ENCODE measurements at places on chromosomes 12 and 14.

DNA sequence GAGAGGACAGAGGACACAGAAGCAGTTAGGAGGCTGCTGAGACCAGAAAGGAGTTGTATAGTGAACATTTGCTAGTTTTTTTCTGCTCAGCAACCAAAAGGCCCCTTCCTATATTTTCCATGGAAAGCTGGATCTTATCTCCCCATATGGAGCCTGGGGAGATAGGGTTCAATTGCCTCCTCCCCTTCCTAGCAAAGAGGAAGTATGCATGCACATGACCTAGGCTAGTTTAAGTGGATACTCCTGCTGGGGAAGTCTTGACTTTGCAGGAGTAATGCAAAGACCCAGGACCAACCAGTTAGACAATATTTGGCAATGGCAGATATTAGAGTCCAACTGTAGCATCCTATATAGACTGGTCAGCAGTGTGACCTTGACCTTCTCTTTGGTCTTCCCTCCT, 15.1 kb downstream of the CHD8 start:
- DNase-seq: no peak

- DNase-seq: no peak
These were observed 29.0 kb downstream of the NUBPL start for GRCh38 chr14:31590206-31590605.

DNA sequence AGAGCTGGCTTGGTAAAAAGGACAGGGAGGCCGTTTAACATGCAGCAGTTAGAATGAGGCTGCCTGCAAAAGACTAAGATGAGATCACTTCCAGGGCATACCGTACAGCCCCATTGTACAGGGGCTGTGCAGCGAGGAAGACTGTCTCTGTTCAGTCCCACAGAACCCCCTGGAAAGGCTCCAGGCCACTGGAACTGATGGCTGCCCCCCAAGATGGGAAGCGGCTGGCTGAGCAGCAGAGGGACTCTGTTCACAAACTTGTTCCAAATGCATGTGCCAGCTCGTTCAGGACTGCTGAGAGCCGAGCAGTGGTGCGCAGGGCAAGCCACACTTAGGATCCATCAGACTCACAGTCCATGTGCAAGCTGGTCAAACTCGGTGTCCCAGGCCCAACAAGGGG, 82.9 kb downstream of the CHGA start:
- no peak for DNase-seq

DNA sequence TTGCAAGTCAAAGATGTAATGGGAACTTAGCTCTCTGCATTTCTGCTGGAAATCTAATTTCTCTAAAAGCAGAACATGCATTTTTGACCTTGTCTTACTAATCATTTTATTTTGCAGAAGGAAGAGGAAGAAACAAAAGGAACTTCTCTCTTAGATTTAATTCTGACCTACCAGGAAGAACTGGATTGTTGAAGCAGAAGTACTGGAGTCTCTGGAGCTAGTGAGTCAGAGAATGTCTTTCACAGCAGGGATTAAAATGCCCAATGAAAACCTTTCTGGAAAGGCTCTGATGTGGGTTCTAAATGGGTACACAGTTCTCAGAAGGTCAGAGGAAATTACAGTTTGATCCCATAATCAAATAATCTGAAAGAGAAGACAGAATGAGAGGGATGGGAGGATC, 70.8 kb upstream of the GNG2 start:
- DNase-seq: no peak

GRCh38 chr12:81207173-81207572, 129.3 kb downstream of the ACSS3 start:
- no peak for DNase-seq

DNA sequence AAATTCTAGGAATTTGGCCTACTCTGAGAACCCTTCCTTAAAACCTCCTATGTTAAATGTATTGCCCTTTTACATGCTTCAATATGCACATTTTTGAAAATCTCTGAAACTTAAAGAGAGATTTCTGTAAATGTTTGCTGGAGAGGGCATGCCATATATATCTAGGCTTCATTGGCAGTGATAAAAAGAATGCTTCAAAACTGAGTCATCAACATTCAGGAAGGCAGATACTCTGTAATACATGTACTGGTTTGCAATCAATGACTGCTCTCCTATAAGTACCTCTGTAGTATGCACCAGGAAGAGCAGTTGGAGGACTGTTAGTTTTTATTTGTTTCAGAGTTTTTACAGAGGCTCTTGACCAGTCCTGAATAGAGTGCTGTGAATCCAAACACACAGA, 739.9 kb downstream of the SLC16A7 start:
- DNase-seq: no peak

DNA sequence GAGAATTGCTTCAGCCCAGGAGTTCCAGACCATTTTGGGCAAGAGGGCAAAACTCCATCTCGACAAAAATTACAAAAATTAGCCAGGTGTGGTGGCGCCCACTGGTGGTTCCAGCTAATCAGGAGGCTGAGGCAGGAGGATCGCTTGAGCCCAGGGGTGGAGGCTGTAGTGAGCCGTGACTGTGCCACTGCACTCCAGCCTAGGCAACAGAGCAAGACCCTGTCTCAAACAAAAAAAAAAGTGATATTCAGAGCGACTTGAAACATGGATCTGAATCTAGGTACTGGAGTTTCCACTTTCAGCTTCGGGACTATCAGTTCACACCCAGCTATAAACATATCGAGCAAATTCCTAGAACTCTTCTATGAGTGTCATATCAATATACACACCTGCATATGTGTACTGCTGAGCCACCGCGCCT, 16.3 kb upstream of the RNF34 start:
- no peak for DNase-seq

- DNase-seq: no peak
These were observed 1349.1 kb downstream of the TMEM121 start for GRCh38 chr14:106875503-106875902.

GRCh38 chr12:5499566-5500330, 67.8 kb downstream of the NTF3 start:
- no peak for DNase-seq

- no peak for DNase-seq
These were observed 87.7 kb upstream of the FOXN3 start for GRCh38 chr14:89504602-89505313.

DNA sequence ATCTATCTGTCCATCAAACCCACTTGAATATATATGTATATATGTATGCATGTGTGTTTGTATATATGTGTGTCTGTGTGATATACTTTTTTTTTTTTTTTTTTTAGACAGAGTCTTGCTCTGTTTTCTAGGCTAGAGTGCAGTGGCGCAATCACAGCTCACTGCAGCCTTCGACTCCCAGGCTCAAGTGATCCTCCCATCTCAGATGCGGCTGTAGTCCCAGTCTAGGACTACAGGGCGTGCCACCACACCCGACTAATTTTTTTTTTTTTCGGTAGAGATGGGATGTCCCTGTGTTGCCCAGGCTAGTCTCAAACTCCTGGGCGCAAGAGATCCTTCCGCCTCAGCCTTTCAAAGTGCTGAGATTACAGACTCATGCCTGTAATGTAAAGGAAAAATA, 13.0 kb upstream of the APOBEC1 start:
- DNase-seq: no peak

- DNase-seq: no peak
These were observed 7.4 kb upstream of the SLC11A2 start for GRCh38 chr12:51033457-51034089.

- no peak for DNase-seq
These were observed 56.1 kb upstream of the TCL1A start for GRCh38 chr14:95769976-95770375.

GRCh38 chr14:100155756-100156616, 3.5 kb downstream of the DEGS2 start:
- DNase-seq: peak; percentile 84

DNA sequence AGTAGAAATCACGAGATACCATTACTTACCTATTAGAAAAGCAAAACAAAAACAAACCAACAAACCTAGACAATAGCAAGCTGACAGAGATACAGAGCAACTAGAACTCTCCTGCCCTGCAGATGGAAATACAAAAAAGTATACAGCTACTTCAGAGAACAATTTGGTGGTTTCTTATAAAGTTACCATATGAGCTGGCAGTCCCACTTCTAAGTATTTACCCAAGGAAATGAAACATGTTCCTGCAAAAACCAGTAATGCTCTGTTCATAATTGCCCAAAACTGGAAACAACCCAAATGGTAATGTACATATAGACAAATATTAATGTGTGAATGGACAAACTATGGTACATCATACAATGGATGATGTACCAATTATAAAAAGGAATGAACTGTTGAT, 31.7 kb downstream of the FUT8 start:
- no peak for DNase-seq

GRCh38 chr12:11904124-11904523, 166.6 kb upstream of the BCL2L14 start:
- DNase-seq: no peak

GRCh38 chr12:27907766-27908165, 64.8 kb downstream of the PTHLH start:
- no peak for DNase-seq

- DNase-seq: no peak
These were observed 69.9 kb downstream of the IGF1 start for GRCh38 chr12:102410511-102410910.

GRCh38 chr12:64269161-64269560, 47.1 kb upstream of the KICS2 start:
- DNase-seq: no peak

DNA sequence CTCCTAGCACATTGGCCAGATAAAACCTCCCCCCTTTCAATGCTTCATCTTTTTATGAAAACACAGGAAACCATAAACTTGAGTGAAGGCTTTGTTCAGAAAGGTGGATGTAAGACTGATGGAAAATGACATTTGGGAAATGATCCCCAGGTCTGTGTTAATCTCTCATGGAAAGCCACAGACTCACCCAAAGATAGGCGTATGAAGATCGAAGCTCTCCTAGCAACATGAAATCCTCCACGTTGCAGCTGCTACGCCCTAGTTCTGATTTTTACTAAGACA, 63.4 kb upstream of the PTGR2 start:
- no peak for DNase-seq
